NCI-H226 (cell line): ENCODE measurements at places on chromosomes 16 and 17.

- no peak for DNase-seq
These were observed 57.4 kb upstream of the GRIN2A start for GRCh38 chr16:10239640-10240039.

DNA sequence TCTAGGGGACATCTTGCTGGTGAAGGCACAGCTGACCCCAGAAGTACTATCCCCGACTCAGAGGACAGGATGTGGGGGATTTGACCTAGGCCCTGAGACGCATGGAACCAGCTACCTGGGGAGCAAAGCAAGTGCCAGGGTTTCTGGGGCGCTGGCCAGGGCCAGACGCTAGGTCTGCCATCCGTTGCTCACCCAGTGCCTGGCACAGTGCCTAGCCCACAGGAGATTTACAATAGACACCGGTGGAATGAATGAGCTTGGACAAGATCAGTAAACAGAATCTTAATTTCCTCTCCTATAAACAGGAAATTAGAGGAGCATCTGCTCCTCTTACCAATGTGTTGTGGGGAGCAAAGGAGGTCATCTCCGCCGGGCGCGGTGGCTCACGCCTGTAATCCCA, 5.0 kb downstream of the RPRML start:
- no peak for DNase-seq

GRCh38 chr16:30997725-30998711, 12.4 kb downstream of the STX1B start:
- peak; percentile 98 for DNase-seq

GRCh38 chr17:80599546-80600305, 55.1 kb downstream of the RPTOR start:
- no peak for DNase-seq

DNA sequence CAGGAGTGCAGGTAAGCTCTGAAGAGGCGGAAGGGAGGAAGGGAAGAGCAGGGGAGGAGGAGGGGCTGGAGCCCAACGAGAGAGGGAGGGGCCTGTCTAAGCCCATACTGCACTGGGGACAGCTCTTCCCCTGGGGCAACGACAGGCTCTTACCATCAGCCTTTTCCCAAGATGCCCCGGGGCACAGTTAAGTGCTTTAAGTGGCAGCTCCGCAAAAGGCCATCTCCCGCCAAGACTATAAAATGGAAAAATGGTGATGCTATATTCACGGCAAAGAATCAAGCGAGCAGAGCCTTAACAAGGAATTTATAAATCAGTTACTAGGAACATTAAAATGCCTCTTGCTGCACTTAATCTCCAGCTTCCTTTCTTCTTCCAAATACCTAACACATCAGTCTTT, 110.2 kb upstream of the NLRP1 start:
- DNase-seq: no peak

- no peak for DNase-seq
These were observed 23.0 kb upstream of the PLCG2 start for GRCh38 chr16:81755915-81756614.

- no peak for DNase-seq
These were observed 28.2 kb downstream of the GJC1 start for GRCh38 chr17:44801880-44802279.

GRCh38 chr17:21676281-21677111, 15.8 kb upstream of the KCNJ18 start:
- no peak for DNase-seq

- peak; percentile 53 for DNase-seq
These were observed 1.3 kb upstream of the SENP3 start for GRCh38 chr17:7560172-7561027.

DNA sequence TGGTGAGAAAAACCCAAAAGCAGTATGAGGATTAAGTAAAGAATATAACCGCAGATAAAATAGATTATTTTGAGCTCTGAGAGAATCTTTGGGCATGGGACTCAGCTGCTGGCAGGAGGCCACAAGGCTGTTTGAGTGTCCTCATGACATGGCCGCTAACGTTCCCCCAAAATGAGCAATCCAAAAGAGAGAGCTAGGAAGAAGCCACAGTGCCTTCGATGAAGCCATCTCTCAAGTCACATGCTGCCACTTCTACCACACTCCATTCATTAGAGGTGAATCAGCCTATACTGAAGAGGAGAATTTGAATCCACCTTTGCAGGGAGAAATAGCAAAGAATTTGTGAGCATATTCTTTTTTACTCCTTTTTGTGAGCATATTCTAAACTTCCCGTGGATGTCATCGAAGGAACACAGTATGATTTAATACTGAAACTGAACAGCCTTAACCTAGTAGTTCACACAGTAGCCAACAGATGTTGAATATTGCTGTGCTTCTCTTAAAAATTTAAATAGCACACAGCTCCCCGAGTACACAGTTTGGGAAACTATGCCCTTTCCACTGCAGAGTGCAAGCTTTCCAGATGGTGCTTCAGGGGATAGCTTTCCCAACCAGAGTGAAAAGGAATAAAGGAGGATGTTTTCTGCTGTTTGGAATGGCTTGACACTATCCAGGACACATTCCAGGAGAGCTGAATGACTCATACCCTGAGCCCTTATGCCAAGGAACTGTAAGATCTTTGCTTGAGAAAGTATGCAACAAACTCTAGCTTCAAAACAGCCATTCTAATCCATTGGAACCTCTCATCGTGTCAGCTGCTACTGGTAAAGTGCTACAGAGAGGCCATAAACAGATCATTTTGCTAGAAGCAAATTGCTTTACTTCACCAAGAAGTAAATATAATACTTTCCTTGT, 33.9 kb downstream of the ANKFY1 start:
- peak; percentile 83 for DNase-seq

DNA sequence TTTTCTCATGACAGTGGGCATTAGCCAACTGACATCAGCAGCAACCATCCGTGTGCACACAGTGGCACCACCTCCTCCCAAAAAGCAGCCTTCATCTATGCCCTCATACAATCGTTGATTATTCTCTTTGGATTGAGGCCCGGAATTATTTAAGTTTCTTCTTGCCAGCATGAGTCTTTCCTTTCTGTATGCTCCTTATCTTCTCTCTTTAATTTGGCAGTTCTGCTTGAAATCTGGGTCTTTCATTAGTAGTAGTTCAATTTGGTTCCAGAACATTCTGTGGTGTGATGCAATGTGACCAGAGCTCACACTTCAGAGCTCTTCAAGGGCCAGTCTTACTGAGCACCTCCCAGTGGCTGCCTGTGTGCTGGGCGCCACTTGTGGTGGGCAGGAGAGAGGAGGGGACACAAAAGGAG, 52.2 kb upstream of the STH start:
- no peak for DNase-seq

DNA sequence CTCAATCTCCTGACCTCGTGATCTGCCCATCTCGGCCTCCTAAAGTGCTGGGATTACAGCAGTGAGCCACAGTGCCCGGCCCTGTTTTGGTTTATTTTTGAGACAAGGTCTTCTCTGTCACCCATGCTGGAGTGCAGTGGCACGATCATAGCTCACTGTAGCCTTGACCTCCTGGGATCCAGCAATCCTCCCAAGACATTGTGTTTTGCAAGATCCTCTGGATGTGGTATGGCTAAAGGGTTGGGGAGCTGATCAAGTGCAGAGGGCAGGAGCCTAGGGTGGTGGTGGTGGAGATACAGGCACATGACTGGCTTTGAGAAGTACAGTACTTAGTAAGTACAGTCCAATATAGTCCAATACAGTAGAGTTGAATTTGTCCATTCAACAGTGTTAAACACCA, 16.6 kb upstream of the TNS4 start:
- no peak for DNase-seq

- no peak for DNase-seq
These were observed 19.6 kb downstream of the AKAP1 start for GRCh38 chr17:57104461-57105175.

GRCh38 chr16:30914830-30915229, 8.5 kb upstream of the FBXL19 start:
- no peak for DNase-seq

GRCh38 chr17:81115749-81116464, 49.4 kb upstream of the PVALEF start:
- DNase-seq: no peak

- no peak for DNase-seq
These were observed 24.7 kb downstream of the PSMD7 start for GRCh38 chr16:74321356-74321755.

- DNase-seq: no peak
These were observed 729.3 kb upstream of the KIF2B start for GRCh38 chr17:53093391-53093790.

DNA sequence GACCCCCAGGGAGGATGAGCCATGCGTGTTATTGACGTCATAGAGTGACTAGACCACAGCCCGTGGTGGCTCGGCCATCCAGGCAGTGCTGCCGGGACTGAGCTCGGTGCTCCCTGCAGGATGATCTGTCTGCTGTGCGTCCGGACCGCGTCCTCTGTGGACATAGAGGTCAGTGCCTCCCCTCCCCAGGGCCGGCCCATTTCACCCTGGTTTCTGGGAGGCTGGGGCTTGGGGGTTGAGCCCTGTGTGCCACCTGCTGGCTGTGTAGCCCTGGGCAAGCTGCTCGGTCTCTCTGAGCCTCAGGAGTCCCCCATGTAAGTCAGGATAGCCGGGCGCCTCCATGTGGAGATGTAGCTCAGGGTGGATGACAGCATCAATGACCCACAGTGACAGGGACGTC, 8.3 kb downstream of the TSC2 start:
- no peak for DNase-seq

DNA sequence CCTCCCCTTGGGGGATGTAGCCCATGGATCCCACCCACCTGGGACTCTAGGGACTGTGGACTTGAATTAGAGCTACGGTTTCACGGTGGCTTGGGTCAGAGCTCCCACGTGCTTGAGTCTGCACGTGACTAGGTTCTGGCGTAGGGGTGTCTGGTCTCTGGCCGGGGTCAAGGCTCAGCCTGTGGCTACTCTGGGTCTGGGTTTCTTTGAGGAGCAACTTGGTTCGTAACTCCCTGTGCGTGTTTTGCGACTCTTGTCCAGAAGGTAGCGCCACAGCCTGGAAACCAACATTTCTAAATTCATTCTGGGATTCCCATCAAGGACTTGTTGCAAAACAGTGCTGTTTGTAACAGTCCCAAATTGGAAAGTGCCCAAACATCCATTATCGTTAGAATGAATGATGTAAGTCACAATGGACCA, 470 bp upstream of the GGT6 start:
- DNase-seq: no peak

DNA sequence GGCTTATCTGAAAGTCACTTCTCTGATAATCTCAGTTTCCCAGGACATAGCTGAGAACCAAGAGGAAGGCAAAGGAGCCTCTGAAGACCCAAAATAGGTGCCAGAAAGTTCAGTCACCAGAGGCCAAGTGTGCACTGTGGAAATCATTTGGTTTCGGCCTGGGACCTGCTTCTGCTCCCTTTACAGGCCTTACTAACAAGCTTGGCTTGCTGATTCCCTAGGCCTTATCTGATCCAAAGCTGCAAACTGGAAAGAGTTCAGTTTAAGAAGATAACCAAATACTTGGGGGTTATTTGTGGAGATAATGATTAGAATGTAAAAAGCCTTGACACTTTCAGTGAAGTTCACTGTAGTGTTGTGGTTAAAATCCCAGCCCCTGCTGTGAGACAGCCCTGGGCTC, 17.0 kb downstream of the ITGA3 start:
- DNase-seq: no peak

- DNase-seq: no peak
These were observed 1.1 kb downstream of the TOX3 start for GRCh38 chr16:52545898-52546266.

- no peak for DNase-seq
These were observed 12.0 kb downstream of the MILR1 start for GRCh38 chr17:64460955-64461354.

DNA sequence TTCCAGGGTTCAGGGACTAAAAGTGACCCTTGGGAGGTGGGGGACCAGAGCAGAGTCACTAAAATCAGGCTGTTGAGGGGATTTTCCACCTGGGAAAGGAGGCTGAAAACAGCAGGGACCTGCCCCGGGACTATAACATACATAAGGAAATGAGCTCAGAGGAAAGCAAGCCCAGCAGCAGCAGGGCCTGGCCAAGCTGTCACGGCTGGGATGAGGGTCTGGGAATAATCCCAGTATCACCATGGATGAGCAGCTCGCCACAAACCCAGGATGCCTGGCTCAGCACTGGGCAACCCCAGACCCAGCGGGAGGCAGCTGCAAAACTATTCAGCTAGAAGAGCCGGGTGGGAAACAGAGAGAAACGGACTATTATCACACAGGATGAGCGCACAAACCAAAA, 72.4 kb downstream of the RPH3AL start:
- DNase-seq: no peak

DNA sequence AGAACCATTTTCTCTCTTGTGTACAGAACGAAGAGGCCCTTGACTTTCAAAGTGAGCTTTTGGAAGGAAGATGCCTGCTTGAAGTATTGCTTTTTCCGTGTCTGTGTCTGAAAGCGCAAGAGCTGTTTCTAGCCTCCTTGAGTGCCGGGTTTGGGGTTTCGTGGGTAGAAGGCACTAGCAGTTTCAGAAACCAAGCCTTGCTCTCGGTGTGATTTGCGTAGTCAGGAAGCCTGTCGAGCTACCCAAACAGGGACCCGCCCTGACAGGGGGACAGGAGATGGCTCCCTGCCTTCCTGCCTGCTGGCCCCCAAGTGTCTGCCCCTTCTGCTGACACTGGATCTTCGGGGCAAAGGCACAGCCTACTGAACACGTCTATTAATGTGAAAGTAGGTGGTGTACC, 322.0 kb downstream of the MAF start:
- DNase-seq: no peak

DNA sequence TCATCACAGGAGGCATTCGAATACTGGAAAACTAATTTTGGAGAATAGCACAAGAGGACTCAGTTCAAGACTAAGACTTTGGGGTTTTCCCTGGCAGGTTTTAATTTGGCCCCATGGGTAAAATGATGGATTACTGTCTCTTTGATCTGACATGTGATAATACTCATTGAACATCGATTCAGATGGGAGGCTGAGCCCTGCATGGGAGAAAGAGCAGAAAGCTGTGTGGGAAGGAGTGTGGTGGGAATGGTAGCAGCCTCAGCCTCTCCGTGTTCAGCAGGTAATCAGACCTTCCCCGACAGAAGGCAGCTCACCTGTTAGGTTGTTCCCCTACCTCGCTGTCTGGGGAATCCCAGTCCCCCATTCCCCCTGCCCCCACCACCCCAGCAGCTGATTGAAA, 124.7 kb upstream of the TNRC6C start:
- DNase-seq: no peak

DNA sequence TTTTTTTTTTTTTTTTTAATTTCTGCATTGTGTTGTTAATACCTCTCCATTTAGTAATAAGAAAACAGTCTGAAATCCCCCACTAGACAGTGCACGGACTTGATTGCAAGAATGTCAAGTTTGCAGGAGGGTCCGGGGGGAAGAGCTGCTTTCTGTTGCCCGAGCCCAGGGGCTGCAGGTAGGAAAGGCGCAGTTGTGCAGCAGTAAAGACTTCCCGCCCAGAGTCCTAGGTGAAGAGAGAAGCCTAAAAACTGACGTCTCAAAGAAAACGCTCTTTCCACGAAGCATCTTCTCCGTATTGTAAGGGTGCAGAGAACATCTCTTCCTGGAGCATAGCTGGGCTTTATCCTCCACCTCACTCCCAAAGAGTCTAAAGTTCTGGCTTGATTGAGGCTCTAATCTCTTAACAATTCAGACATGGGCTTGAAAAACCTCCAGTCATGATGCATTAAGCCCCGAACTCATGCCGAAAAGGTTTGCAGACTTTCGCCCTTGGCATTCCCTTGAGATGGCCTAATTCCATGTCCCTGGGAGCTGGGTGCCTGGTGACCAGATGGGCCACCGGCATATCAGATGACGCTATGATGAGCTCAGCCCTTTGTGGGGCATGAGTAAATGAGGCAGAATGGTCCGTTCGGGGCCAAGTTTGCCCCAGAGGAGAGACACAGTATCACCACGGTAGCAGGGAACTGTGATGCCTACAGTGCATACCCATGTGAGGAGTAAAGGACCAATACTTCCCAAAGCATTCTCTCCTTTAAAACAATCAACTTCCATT, 436.2 kb upstream of the ZFHX3 start:
- DNase-seq: no peak
